ENCODE measurements at places on chromosomes 5 and 9.

DNA sequence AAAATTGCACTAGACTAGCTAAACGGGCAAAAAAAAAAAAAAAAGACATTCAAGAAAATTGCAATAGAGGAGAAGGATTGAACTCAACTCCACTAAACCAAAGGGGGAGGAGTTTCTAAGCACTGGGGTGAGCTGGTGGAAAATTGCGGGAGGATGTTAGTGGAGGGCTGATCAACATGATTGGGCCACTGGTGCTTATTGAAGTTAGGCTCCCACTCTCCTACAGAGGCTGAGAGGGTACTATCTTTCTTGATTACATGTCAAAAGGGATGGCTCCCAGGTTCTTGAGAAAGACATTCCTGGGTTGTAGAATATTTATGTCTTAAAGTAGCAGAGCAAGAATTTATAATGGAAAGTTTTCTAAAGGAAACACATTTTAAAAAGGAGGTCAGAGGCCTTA lies 38.0 kb downstream of the CAMK4 start:
- DNase-seq = no peak

- no peak for DNase-seq
Observed at GRCh38 chr5:137492331-137492730, 6.8 kb downstream of the SPOCK1 start.

DNA sequence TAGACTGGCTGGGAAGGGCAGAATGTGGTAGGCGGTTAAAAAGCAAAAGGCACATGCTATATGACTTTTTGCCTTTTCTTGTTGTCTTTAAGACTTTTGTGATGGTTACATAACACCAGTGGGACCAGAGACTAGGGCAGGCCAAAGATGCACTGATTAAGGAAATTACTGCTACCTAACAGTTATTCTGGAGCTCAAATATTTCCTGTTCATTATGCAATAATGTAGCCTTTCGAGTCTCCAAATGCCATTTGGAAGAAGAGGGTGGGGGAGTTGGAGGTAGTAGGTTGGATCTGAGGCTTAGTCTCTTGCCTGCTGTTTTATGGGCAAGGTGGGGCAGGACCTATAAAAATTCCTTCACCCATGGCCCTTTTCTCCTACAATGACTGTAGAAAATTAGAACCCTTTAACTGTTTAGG lies 51.7 kb downstream of the SH3GL2 start:
- DNase-seq = no peak

GRCh38 chr9:518540-518939 lies 303.9 kb downstream of the DOCK8 start:
- no peak for DNase-seq

- DNase-seq = no peak
Observed at GRCh38 chr9:26308328-26308727, 584.3 kb downstream of the CAAP1 start.

Measured in mucosa of descending colon (tissue), 3 donors.